ENCODE measurements at places on chromosomes 16 and 17.
A peak's percentile ranks its signal among the peaks of the same experiment; 100 is the strongest.

DNA sequence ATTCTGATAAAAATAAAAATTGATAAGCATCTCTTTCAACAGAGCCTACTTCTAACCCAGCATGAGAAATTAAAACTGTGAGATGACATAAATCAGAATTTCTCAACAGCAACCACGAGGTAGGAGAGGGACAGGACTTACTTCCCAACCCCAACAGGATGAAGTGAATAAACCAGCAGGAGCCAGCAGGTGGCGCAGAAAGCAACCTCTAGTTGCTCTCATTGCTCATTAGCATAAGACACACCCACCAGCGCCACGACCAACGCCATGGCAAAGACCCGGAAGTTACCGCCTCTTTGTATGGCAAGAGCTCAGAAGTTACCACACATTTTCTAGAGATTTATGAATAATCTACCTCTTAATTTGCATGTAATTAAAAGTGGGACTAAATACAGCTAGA is 189.4 kb upstream of the CDH8 start:
- DNase-seq = no peak

GRCh38 chr16:11682655-11683096 is 14.4 kb downstream of the SNN start:
- DNase-seq = no peak

GRCh38 chr17:83084214-83084613 is 4.8 kb downstream of the METRNL start:
- DNase-seq = no peak

GRCh38 chr16:105521-105920 is 27.5 kb downstream of the MPG start:
- DNase-seq = no peak

DNA sequence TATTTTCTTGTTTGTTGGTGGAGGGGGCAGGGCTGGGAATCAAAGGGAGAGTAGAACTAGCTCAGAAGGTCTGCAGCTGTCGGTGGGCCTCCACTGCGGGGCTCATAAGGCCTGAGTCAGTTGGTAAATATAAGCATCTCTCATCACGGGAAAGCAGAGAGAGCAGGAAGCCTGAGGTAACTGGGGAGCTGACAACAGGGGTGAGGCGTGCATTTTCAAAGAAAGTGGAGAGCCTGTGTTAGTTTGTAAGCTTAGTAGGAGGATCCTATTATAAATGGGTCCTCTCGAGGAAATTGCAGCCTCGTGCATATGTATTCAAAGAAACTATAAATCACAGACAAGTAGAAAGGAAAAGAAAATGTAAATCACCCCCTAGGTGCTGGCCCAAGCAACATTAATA is 221.0 kb upstream of the CDH13 start:
- no peak for DNase-seq

DNA sequence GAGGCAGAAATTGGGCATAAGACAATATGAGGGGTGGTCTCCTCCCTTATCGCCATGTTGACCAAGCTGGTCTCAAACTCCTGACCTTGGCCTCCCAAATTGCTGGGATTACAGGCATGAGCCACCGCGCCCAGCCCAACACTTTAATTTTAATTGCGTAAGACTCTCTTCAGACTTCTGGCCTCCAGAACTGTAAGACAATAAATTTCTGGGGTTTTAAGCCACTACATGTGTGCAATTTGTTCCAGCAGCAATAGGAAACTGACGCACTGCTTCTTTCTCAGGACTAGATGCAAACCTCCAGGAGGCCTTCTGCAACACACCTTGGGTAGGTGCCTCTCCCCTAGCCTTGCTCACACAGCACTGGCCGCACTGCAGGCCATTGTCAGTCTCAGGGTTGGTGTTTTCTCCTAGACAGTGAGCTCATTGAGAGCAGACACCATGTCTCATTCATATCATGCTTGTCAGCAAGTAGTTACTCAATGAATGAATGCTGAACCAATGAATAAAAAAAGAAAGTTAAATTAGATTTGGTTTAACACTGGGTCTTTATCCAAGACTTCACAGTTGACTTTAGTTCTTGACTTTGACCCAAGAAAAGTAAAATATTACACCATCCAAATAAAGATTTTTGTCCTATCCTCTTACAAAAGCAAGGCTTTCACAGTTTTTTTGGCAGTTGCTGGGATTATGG is 5.5 kb upstream of the ACSF2 start:
- no peak for DNase-seq

DNA sequence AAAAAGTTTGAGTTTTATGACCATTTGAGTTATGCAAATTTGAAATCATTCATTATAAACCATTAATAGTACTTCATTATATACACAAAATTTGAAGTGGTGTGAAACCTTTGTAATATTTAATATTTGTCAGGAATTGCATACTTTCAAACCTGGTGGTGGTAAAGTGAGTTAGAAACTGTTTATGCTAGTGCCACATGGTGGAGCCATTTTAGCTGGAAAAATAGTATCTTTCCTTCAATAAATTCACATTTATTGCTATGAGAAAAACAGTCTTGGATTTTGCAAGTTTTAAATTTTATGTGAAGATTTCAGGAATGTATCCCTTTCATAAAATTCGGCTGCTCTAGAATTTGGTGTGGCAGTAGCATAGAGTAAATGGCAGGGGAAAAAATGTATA is 7.3 kb upstream of the BLMH start:
- DNase-seq = no peak

DNA sequence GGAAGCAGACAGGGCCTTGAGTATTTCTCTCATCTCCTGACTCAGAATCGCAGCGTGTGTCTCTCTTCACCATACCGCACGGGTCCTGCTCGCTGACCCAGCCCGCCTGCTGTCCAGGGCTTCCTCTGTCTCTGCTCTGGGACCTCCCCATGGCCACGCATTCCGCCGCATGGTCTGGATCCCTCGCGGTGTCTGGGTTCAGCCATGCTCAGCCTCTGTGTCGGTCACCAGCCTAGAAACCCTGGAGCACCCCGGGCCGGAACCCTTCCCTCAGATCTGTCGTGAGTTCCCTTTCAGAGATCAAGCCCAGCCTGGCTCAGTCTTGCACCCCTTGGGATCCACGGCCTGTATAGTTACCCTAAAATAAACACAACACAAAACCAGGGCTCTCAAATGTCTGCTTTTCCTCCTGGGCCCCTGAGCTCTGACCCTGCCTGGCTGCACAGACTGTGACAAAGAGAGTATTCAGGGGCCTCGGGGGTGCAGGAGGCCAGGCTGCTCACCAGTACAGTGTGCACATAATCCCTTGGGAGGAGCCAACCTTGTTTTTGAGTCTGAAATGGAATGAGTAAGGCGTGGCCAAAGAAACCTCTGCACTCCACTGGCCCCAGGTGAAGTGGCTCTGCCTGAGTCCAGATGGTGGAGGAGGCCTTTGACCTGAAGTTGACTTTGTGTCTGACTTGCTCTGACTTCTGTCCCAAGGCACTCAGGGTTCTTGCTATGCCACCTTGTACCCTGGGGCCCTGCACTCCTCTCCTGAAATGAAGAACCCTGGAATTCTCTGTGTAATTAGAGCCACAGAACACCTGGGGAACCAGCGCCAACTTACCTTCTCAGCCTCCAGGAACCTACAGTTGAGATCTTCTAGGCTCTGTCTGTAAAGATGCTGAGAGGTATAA is 5.8 kb upstream of the SPIRE2 start:
- DNase-seq = no peak

GRCh38 chr16:63904930-63905329 is 1216.9 kb downstream of the CDH11 start:
- DNase-seq = no peak

DNA sequence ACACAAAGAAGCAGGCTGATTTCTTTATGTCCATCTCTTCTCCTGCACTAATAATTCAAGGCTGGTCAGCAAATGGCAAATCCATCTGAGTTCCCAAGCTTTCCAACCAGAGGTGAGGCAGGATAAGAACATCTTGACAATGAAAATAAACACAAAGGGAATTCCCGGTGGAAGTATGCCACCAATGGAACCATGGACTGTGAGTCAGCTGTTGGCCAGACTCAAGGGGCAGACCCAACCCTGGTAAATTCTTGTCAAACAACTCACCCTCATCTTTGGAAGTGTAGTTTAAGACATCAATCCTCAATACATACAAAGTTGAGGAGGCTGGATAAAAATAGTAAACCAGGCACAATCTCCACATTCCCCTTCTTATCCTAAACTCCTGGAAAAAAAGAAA is 74.3 kb upstream of the CES5A start:
- DNase-seq = no peak

GRCh38 chr16:58127033-58127556 is 2.1 kb downstream of the CFAP20 start:
- peak; percentile 54 for DNase-seq

DNA sequence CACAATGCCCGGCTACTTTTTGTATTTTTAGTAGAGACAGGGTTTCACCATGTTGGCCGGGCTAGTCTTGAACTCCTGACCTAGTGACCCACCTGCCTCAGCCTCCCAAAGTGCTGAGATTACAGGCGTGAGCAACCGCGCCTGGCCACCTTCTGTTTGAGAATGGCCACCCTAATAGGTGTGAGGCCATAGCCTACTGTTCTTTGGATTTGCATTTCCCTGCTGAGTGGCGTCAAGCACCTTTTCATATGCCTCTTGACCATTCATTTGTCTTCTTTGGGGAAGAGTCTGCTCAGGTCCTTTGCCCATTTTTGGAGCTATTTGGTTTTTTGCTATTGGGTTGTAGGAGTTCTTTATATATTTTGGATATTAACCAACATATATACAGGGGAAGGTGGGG is 276.7 kb downstream of the PARN start:
- DNase-seq = no peak

- no peak for DNase-seq
These were observed 398.1 kb downstream of the KCNJ18 start for GRCh38 chr17:22090263-22090935.

DNA sequence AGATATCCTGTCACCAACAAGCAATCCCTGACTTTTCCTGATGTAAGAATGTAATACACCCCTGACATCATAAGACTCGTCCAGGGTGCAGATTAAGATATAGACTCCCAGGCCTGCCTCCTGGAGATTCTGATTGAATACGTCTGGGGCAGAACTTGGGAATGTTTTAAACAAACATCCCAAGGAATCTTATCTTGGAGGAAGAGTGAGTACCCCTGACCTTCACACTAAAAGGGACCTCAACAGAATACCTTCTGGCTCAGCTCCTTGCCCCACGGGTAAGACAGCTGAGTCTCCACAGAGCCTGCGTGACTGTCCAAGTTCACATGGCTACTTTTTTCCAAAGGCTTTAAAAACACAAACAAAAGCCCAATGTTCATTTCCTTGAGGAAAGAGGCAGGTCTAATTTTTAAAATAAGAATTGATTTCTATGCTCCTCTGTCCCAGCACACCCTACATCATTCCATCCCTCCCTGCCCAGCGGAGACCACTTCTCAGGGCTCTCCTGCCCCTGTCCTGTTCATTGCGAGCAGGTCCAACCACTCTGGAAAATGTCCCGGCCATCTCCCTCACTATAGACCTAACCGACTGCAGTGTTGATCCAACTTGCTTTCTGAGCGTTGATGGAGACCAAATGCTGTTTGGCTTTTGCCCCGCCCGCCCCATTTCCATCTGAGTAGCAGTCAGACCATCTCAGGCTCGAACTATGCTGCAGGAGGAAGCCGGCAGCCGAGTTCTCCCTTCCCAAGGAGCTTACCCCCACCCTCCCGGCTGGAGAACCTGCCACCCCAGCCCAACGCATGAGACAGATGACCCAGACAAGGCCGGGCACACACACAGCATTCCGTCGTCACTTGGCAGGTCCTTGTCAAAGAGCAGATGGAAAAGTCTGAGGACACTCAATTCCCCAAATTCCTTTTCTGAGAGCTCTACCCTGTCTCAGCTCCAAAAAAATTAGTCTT is 44.1 kb upstream of the MYH10 start:
- DNase-seq = no peak

- DNase-seq = no peak
These were observed 669.0 kb upstream of the CA10 start for GRCh38 chr17:52827526-52827925.

DNA sequence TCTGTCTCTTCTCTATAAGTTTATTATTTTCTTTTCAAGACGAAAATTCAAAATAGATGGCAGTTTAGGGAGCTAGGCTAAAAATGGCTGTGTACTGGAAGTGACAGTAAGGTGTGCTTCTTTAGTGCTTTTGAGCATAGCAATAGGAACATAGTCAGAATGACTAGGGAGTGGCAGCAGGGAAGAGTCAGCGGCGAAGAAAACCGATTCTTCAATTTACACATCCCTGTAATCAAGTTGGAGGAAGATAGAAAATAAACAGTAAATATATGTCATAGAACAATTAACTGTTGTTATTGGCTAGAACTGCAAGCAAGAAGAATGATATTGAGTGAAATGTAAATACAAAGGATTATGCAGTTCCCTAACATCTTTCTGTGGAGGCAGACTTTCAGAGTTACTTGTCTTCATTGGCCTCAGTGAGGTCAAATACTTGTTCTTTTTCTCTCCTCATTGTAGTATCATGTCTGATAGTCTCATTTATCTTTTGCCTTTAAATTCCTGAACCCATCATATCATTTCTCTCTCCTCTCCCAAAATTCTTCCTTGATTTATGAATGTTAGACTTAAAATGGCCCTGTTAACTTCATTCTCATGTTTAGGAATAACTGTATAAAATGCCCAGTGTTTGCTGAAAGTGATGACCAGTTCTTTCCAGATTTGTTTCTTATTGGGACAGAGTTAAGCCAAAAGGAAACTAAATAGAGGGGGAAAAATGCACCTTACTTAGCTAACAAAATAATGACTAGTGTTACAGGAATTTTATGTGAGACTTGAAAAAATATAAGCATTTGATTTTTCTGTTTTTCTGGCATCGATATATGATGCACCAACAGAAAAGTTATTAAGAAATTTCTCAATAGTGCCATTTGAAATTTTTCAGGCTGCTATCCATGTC is 211.4 kb downstream of the BCAS3 start:
- DNase-seq = no peak

DNA sequence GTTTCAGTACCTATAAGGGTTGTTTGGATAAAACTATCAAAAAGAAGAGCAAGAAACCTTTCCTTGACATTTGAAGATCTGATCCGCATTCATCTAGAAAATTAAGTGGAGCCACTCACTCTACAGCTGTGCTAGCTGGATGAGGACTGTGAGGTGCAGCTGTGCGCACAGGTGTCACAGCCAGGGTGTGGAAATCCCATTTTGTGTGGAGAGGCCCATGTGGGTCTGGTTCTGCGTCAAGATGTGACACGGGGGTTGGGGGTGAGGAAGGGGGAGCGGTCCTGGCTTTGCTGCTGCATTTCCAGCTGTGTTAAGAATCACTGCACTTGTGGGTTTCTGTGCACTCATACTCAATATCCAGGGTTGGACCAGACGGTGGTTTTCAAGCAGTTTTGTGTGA is 70.7 kb downstream of the CLEC16A start:
- DNase-seq = no peak

GRCh38 chr16:57634171-57634570 is 5.7 kb downstream of the ADGRG1 start:
- no peak for DNase-seq

DNA sequence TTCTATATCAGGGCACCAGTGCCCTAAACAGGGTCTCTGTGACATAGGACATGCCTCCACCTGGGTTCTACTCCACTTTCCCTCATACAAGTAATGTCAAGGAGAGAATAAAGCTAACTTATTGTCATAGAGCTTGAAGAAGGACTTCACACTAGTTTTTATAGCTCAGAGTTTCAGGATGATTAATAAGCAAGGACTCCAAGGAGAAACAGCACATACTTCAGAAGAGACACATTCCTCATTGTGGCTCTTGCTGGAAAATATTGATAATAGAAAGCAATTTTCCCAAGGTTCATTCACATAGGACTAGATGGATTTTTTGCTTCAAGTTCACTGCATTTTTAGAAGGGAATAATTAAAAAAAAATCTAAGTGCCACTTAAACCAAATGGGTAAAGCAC is 133.3 kb downstream of the CA10 start:
- DNase-seq = no peak
